ENCODE measurements at places on chromosomes 2 and 18.

- DNase-seq = no peak
Measured at GRCh38 chr2:148660999-148661398, 16.4 kb downstream of the EPC2 start.

- no peak for DNase-seq
Measured at GRCh38 chr18:23049698-23050373, 85.4 kb upstream of the CABLES1 start.

GRCh38 chr2:222451224-222451674, 26.9 kb downstream of the SGPP2 start:
- DNase-seq = no peak

DNA sequence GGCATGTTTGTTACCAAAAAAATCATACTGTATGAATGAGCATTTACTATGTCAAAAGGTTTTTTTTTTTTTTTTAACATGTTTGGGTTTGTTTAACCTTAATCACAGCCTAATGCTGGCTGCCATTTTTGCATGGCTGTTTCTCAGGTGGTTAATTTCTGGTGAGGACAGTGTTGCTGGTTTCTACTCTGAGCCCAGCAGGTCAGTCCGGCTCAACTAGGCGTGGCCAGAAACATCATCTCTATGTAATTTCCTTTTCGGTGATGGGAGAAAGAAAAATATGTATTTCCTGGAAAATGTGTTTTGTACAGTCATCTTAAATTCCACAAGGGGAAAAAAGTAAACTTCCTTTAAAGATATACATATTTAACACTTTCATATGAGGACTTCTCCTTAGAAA, 24.9 kb upstream of the BZW1 start:
- no peak for DNase-seq

DNA sequence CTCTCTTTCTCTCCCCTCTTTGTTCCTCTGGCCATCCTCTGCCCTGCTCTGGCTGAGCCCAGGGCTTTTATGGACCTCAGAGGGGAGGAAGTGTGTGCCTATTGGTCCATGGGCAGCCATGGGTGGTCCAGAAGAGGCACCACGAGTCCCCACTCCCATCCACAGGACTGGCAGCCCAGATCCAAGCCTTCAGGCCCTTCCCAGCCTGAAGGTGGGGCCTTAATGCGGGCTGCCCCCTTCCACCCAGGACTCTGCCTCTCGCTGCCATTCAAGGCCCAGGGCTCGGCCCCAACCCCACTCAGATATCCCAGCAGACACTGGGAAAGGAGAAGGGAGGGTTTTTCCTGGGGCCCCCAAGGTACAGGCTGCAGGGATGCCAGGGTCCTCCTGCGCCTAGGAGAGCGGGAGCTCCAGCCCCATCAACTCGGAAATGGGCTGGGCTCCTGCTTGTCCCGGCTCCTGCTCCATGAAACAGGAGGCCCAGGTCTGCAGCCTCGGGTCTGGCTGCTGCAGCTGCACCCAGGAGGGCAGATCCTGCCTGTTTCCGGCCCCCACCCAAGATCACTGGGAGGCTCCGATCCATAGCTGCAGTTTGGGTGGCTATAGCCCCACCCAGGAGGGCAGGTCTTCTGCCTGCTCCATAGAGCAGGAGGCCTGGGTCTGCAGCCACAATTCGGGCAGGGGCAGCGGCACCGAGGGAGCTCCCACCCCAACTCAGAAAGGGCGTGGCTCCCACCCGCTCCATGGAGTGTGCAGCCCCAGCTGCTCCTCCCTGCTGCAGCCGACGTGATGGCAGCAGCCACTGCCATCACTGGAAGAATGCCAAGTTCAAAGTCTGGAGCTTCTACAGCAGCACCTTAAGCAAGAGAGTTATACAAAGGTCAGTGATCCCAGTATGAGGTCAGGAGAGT, 116.6 kb upstream of the RBBP8 start:
- DNase-seq = no peak

DNA sequence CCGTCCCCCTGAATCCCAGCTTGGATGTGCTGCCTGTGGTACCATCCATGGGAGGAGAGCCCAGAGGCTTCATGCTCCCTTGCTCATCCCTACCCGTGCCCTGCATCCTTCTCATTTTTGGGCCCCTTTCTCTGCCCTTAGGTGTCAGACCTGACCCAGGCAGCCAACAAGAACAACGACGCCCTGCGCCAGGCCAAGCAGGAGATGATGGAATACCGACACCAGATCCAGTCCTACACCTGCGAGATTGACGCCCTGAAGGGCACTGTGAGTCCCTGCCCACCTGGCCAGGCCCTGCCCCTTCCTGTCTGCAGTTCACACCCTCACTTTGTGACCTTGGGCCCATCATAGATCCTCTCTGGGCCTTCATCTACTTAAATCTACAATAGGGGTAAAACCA, 2.5 kb downstream of the DES start:
- DNase-seq = no peak

- no peak for DNase-seq
Measured at GRCh38 chr2:6183226-6183625, 491.0 kb downstream of the SOX11 start.

GRCh38 chr2:237195396-237196120, 109.9 kb downstream of the COPS8 start:
- no peak for DNase-seq

GRCh38 chr18:75937306-75937705, 509.8 kb upstream of the SMIM21 start:
- no peak for DNase-seq

DNA sequence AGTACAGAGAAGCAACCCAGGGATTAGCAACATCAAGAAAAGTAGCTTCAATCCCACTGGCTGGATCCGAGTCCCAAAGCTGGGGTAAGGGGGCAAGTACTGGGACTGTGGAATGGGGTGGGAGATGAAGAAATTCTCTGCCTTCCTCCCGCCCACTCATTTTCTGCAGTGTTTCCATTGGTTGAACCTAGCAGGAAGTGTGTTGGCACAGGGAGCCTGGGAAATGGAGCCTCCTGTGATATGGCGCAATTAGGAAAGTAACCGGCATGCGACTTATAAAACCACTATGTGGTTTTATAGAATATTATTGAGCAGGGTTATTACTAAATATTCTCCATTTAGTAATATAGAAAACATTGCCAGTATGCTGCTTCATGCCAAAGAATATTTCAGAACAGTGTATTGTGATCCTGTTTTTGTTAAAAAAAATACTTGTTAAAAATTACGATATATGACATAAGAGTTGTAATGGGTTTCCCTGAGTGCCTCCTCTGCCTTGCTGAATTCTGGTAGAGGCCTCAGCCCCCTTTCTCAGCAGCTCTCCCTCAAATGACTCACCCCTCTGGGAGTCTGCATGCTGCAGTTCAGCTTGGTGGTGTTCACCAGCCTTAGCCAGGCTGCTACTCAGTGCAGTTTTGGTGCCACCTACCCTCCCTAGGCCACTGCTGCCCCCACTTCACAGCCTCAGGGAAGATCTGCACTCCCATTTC, 60.5 kb downstream of the HK2 start:
- DNase-seq = no peak

GRCh38 chr2:27021253-27022049, 11.3 kb upstream of the TMEM214 start:
- DNase-seq = no peak

DNA sequence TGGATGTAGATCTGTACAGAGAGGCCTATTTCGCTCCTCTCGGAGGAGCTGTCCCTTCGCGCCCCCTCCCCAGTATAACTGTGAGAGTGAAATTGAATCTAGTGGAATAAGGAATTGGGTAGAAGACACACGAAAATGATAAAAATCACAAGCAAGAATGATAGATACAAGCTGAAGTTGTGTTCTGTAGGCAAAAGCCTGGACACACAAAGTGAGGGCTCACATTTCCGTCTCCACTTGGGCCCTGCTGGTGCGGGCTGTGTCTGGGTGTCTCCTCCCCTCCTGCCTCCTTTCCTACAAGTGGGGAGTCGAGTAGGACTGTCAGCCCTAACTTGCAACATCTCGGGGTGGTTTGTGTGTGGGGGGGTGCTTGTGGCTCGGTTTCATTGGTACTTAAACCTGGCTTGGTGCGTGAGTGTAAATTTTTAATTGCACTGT, 457 bp upstream of the SP9 start:
- no peak for DNase-seq
